Left renal pelvis (tissue), 4 donors: ENCODE measurements at places on chromosomes 5 and 9. TPM values are rescaled to one million over a fixed set of nuclear protein-coding genes. Genes with fewer than 3 reads are reported as not detected.

DNA sequence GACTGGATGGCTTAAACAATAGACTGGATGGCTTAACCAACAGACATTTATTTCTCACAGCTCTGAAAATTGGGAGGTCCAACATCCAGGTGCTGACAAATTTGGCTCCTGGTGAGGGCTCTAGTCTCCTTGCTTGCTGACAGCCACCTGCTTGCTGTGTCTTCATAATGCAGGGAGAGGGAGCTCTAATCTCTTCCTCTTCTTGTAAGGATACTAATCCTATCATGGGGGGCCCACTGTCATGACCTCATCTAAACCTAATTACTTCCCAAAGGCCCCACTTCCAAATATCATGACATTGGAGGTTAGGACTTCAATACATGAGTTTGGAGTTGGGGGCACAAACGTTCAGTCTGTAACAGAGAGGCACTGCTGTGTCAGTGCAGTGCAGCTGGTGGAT is 26.4 kb downstream of the FOXD1 start:
- DNase-seq: no peak

DNA sequence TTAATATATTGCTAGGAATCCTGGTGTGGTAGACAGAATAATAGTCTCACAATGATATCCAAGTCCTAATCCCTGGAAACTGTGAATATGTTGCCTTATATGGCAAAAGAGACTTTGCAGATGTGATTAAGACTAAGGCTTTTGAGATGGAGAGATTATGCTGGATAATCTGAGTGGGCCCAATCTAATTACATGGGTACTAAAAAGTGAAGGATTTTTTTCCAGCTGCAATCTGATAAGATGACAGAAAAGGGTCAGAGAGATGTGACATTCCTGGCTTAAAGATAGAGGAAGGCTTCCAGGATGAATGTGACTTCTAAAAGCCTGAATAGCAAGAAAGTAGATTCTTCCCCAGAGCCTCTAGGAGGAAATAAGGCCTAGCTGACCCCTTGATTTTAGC is 80.7 kb upstream of the MPDZ start:
- DNase-seq: no peak

- DNase-seq: no peak
These were observed 376 bp downstream of the GOLGA1 start for GRCh38 chr9:124940521-124940893.

- DNase-seq: no peak
These were observed at the start of gene CARD9 for GRCh38 chr9:136373300-136374182. CARD9 (minus strand) TSS chr9:136373669; CDS start chr9:136372078, 1,591 bp downstream.

- DNase-seq: no peak
These were observed 177.3 kb downstream of the FGF1 start for GRCh38 chr5:142508591-142508990.

GRCh38 chr5:59683311-59683710 is 210.2 kb downstream of the PDE4D start:
- no peak for DNase-seq

GRCh38 chr5:154620411-154620810 is 134.8 kb upstream of the LARP1 start:
- DNase-seq: no peak

DNA sequence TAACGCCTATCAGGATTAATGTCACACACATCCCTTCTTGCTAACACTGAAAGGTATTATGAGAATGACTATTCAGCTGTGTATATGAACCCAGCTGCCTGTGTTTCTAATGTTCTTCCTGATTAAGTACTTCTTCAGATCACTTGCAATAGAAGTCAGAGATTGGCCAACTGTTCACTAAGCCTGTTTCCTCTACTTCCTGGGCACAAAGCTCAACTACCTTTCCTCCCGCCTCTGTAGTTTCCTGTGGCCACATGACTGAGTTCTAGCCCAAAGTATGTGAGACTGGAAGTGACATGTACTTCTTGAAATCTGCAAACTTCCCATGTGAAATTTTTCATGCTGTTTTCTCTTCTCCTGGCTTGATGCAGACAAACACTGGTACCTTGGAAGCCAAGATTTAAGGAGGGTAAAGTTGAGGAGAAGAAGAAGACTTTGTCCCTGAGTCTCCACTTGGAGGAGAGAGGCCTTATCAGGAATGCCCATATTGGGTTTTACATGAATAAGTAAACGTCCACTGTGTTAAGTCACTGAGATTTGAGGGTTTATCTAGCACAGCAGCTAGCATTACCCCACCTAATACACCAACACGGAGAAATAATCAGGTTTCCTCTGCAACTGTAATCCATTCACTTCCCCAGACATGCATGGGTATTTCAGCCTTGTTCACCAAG is 58.6 kb downstream of the SLIT3 start:
- no peak for DNase-seq

GRCh38 chr5:131634666-131634995 is 398 bp downstream of the RAPGEF6 start:
- DNase-seq: no peak

GRCh38 chr9:127133739-127134167 is 11.3 kb upstream of the ANGPTL2 start:
- no peak for DNase-seq

GRCh38 chr9:1532171-1532570 is 482.0 kb downstream of the DMRT2 start:
- no peak for DNase-seq

DNA sequence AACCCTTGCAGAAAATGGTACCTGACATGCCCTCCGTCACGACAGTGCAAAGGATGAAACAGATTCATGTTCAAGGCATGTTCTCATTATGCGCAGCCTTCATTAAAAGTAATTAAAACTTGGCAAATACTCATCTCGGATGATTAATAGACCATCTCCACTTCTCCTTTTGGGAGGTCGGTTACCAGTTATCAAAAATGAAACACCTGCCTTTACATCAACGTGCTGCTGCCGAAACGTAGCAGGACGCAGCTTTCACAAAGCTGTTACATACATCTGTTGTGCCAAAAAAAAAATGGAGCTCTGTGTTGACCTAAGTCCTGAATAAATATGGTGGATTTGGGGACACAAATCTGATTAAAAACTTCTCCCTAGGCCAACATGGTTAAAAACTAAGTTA is 75.7 kb downstream of the PTCH1 start:
- no peak for DNase-seq

GRCh38 chr9:121107029-121107428 is 32.3 kb downstream of the CNTRL start:
- no peak for DNase-seq

DNA sequence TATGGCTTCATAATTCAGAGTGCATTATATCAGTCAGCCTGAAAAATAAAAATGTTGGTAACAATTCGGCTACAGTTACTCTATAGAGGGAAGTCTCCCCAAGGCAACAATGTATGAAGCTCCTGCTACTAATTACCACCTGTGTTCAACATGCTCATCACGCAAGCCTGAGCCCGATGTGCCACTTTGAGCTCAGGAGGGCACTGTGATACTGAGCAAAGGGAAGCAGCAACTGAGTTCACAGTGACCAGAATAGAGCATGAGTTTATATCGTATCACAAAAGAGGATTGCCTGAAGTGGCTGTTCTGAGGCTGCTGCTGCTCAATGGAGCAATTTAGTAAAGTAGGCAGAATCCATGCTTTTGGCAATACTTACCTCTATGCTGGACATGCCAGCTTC is 202.0 kb upstream of the HAPLN1 start:
- no peak for DNase-seq

- DNase-seq: no peak
These were observed 36.2 kb downstream of the NFIB start for GRCh38 chr9:14277761-14278160.

- no peak for DNase-seq
These were observed 159.4 kb downstream of the SEMA6A start for GRCh38 chr5:116415182-116415581.

GRCh38 chr5:82466986-82467561 is 188.9 kb upstream of the RPS23 start:
- DNase-seq: peak; percentile 24

DNA sequence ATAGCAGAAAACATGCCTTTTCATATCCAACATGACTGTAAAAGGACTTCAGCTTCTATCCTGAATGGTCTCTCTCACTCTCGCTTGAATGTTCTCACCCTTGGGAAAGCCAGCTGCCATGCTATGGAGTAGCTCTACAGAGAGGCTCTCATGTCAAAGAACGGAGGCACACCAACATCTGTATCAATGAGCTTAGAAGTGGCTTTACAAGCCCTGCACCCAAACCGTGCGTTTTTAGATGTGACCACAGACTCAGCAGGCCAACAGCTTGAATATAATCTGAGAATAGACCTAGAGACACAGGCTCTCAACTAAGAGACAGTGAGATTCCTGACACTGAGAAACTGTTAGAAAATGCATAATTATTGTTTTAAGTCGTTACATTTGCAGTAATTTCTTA is 1231.6 kb upstream of the CDH9 start:
- DNase-seq: no peak

DNA sequence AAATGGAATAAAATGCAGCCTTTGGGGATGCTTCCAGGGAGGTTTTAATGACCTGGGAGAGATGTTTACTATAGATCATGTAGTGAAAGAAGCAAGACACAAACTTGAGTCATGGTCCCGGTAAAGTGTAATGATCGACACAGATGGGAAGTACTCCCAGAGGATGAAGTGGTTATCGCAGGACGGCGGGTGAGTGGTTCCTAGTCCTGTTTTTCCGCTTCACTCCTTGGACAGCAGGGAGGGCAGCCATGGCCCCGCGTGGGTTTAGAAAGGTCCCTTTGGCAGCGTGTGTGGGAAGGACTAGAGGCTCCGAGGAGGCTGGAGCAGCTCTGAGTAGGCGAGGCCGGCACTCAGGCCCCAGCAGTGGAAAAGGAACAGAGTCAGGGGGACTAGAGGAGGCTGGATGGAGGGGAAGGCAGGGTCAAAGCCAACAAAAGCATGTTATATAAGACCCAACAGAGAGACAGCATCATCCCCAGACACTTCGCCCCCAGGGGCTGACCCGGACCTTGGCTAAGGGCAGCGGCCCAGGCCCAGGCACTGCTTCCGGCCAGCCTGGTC is 49.2 kb upstream of the STXBP1 start:
- no peak for DNase-seq

- no peak for DNase-seq
These were observed 11.3 kb downstream of the RGS14 start for GRCh38 chr5:177368869-177369644.

GRCh38 chr5:143914756-143915155 is 102.8 kb downstream of the HMHB1 start:
- no peak for DNase-seq

- no peak for DNase-seq
These were observed 240.1 kb upstream of the GRAMD2B start for GRCh38 chr5:126182971-126183695.

GRCh38 chr5:108642170-108642906 is 105.4 kb upstream of the FER start:
- peak; percentile 53 for DNase-seq

DNA sequence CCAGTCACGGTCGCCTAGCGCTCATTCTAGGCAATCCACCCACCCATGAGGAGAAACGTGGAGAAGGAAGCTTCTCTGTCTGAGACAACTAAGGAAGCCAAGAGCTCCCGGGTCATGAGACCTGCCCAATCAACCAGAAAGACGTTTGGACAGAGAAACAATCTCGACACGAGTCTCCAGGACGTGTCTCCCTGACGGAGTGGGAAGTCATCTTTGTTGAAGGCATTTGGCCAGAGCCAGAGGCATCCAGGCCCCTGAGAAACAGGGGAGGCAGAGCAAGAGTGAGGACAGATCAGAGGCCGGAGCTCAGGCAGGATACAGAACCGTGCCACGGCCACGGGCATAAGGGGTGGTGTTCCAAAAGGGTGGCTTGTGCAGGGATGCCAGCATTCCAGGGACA is 479.0 kb downstream of the SPATA31A7 start:
- DNase-seq: no peak

- no peak for DNase-seq
These were observed 142.9 kb downstream of the LPAR1 start for GRCh38 chr9:110895147-110895905.

- DNase-seq: no peak
These were observed 51.2 kb downstream of the MRPS27 start for GRCh38 chr5:72268753-72269410.

- no peak for DNase-seq
These were observed 110.5 kb downstream of the RASGRF2 start for GRCh38 chr5:81070571-81071255.

- DNase-seq: no peak
These were observed 143.1 kb downstream of the FSTL4 start for GRCh38 chr5:133469252-133469651.

C9orf50 gene
- 0.27 TPM for polyA plus RNA-seq

HTR4 gene
- polyA plus RNA-seq: 0.16 TPM

ROPN1L gene
- polyA plus RNA-seq: 0.54 TPM

SMIM33 gene
- polyA plus RNA-seq: not detected

ORM2 gene
- polyA plus RNA-seq: not detected

SIT1 gene
- polyA plus RNA-seq: not detected

IPPK gene
- 12.9 TPM for polyA plus RNA-seq

CDC25C gene
- 7.2 TPM for polyA plus RNA-seq

PPP3R2 gene
- 0.12 TPM for polyA plus RNA-seq

SPATA31A3 gene
- not detected for polyA plus RNA-seq
